Suppressor macrophage treated with lipopolysaccharide for 1 hour (primary cell): ENCODE measurements at places on chromosomes 2 and 18.
A peak's percentile ranks its signal among the peaks of the same experiment; 100 is the strongest.

GRCh38 chr2:70643715-70644114, 90.1 kb upstream of the TGFA start:
- DNase-seq = peak; percentile 15

DNA sequence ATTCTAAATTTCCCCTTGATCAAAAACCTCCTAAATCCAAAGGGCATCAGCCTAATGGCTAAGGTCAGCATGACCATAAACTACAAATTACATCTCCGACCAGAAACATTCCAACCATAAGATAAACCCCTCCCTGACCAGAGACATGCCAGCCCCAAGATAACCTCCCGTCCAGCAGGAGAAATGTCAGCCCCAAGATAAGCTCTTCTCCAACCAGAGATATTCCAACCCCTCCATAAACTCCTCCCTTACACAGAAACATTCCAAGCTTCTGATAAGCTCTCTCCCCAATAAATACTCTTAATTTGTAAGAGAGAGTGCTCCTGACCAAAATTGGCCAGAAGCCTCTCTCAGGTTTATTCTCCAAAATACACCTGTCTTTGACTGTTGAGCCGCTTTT, 274.0 kb downstream of the RNF152 start:
- no peak for DNase-seq

DNA sequence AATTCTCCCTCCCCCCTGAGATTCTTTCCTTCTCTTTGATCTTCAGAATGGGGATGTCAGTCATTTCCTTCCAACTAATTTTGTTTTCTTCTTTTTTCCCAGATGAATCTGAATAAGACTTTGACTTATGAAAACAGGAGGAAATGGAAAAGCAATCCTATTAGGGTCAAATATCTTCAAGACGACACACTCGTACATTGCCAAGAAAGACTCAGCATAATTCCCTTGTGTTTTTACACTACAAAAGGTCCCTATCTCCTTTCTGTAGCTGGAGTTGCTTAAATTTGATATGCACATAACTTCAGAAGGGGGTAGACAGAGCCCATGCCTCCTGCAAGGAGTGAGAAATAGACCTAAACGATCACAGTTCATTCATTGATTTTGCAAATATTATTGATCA, 230.3 kb upstream of the RBBP8 start:
- DNase-seq = no peak

- DNase-seq = no peak
Measured at GRCh38 chr18:21293479-21293878, 51.4 kb downstream of the GREB1L start.

DNA sequence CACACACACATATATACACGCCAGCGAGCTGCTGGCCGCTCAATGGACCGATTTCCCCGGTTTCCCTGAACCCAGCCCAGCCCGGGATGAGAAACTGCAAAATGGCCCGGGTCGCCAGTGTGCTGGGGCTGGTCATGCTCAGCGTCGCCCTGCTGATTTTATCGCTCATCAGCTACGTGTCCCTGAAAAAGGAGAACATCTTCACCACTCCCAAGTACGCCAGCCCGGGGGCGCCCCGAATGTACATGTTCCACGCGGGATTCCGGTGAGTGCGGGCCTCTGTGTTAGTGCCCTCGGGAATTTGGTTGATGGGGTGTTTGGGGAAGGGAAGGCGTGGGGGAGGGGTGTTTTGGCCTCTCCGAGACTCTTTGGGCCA, 392 bp downstream of the ST8SIA3 start:
- DNase-seq = no peak

GRCh38 chr18:13276530-13277520, 58.3 kb downstream of the LDLRAD4 start:
- no peak for DNase-seq

DNA sequence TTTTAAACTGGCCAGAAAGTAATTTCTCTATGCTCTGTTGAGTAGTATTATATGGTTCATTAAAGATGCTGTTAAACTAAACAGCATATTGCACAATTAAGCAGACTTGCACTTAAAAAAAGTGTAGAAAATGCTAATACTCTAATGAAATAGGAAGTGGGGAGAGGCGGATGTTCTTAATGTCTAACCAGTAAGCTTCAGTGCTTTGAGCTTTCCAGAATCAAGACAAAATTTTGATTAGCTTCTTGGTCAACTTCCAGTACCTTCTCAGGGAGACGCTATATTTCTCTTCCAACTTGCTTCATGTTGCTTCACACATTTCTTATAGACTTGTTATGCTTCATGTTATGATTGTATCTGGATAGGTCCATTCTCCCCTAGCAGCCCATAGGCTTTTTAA, 89.1 kb downstream of the MAP2 start:
- DNase-seq = no peak

GRCh38 chr18:56245866-56246580, 392.4 kb downstream of the TXNL1 start:
- DNase-seq = no peak

GRCh38 chr18:76687304-76687962, 134.9 kb upstream of the ZNF236 start:
- peak; percentile 81 for DNase-seq

GRCh38 chr2:66346231-66346664, 88.7 kb upstream of the MEIS1 start:
- DNase-seq = no peak

DNA sequence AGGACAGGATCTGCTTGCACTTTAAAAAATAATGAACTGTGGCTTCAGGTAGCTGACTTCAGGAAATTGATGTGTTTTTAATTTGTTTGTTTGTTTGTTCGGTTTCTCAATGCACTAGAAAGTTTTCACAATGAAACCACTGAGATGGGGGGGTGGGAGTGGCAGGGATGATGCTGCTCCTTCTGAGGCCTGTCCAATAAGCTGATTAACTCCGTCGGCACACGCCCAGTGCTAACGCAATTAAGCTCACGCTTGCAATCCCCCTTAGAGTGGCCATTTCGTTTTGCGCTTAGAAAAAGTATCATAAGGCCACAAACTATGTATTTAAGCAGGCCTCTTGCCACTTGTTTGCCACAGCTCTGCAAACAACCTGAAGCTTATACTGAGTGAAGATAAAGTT, 12.5 kb upstream of the GPR39 start:
- DNase-seq = no peak

GRCh38 chr18:36460854-36461253, 163.3 kb downstream of the FHOD3 start:
- DNase-seq = no peak

DNA sequence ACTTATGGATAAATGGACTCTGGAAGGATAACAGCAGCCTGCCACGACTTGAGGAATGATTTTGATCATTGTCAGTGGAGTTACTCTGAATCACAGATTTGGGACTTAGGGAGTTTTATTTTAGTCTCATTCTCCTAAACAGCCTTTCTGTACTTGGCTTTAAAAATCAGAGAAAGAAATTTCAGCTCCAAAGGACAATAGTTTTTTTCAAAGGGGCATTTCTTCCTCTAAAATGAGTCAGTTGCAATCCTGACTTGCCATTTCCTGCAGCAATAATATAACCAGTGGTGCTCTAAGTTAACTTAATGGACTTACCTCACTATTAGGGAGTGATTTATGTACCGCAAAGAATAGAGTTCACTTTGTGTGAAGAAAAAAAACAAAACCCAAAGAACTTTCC, 35.1 kb upstream of the MTX2 start:
- DNase-seq = no peak

DNA sequence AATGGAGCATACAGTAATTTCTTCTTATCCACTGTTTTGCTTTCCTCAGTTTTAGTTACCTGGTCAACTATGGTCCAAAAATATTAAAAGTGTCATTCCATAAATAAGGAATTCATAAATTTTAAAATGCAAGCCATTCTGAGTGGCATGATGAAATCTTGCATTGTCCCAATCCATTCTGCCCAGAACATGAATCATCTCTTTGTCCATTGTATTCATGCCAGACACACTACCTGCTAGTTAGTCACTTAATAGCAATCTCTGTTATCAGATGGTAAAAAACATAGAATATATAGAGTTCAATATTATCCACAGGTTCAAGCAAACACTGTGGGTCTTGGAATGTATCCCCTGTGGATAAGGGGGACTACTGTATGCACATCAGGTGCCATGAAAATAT, 872.2 kb upstream of the NXPH2 start:
- no peak for DNase-seq

DNA sequence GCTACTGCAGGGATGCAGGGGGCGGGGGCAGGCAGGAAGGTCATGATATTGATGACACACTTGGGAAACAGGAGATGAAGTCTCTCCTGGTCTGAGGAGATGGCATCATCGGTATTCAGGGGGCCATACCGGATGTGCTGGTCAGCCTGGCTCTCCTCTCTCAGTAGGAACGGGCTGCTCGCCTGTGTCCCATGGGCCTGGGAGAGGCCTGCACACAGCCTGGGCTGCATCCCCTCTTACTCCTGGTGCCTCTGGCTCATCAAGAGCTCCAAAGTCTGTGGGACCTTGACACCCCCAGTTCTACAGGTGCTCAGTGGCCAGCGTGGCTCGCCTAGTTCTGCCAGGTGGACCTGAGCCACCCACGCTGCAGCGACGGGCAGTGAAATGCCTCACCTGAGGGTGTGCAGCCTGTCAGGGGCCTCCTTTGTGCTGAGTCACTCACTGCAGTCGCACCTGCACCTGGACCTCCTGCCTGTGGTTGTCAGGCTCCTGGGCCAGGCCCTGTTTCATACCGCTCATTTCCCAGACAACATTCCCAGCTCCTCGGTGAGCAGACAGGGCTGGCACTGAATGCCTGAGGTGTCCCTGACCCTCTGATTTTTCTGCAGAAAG, 18.6 kb upstream of the CNDP1 start:
- DNase-seq = no peak

DNA sequence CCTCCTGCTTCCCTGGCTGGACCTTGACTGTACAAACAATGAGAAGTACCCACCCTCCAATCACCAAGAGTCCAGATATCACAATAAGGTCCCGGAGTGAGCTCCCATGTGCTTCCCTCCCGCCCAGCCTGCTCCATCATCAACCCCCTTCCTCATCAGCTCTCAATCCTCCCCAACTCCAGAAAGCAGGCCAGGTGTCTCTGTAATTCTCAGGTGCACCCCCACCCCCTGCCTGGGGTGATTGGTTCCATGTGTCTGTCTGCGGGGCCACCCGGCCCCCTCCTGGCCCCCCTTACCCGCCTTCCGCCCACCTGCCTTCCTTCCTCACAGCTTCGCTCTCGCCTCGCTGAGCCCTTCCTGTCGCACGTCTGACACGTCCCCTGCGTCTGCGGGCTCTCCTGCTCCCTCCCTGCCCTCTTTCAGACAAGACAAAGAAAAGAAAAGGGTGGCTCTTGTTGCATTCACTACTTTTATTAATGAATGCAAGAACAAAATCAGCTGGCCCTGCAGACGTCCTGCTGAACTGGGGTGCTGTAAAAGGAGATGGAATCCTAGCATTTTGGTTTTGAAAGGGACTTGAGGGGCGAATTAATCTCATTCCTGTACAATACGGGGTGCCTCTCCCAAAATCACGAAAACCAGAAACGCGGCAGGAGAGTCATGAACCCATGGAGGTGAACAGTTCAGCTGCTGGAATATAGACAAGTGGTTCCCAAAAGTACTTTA, 26.5 kb upstream of the IGFBP2 start:
- DNase-seq = no peak

- peak; percentile 30 for DNase-seq
Measured at GRCh38 chr2:74499267-74499939, at the start of gene LBX2. TSS of gene LBX2 (minus strand) at chr2:74499603. CDS start at chr2:74499537, 66 bp downstream.

- DNase-seq = peak; percentile 5
Measured at GRCh38 chr18:49531678-49532153, 30.1 kb upstream of the LIPG start.

GRCh38 chr18:13889671-13890070, 25.7 kb downstream of the MC2R start:
- no peak for DNase-seq

DNA sequence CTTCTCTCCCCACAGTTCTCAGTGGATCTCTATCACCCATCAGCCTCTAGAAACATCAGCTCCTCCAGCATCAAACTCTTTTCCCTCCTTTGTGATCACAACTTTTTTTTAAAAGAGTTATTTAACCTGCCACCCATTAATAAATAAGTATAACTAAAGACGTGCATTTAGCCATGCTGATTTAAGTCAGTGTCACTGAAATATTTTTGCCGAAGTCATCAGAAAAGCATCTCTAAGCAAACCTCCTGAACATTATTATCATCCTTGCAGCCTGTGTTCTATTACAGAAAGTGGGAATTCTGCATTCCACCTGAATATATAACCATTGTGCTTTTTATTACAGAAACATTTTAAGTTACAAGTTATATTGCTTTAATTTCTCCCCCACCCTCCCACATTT, 106.2 kb upstream of the ARHGAP28 start:
- no peak for DNase-seq

DNA sequence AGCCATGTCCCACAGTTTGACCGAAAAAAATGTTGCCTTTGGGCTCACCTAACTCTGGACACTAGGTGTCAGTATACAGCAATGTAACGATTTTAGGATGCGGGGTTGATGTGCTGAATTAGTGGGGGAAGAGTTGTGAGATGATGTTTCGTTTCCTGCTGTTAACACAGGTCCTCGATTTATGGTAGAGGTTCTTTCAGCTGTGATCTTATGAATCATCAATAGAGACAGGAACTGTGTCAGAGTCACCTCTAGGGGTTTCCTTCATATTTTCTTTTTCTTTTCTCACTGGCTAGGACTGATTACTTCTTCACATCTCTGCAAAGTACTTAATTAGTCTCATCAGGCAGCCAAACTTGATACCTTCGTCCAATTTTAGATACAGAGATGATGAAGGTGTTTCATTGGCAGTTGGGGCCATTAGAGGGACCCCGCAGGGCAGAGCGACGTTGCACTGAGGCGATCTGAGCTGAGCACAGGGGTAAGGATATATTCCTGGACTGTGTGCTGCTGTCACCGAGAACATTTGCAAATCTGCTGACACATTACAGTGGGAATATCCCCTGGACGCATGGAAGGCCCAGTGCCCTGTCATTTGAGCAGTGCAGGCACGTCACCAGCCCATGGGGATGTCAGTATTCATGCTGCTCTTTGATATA, 10.2 kb upstream of the MMADHC start:
- peak; percentile 84 for DNase-seq

DNA sequence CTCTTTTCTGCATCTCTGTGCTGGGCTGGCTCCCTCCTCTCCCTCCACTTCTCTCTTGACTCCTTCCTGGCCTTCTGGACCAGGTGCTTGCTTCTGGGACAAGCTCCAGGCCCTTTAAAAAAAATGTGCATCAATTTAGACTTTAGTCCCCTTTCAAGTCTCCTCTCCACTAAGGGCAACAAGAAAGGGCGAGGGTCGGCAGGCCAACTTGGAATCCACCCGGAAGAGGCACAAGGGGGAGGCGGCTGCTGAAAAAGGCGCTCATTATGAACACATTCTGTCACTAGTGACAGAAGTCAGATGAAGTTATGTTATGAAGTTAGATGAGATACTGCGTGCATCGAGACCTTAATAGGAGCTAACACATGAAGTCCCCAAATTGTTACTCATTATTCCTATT, 13.6 kb upstream of the RHOB start:
- no peak for DNase-seq

GRCh38 chr2:42077343-42077742, 29.5 kb downstream of the PKDCC start:
- no peak for DNase-seq

DNA sequence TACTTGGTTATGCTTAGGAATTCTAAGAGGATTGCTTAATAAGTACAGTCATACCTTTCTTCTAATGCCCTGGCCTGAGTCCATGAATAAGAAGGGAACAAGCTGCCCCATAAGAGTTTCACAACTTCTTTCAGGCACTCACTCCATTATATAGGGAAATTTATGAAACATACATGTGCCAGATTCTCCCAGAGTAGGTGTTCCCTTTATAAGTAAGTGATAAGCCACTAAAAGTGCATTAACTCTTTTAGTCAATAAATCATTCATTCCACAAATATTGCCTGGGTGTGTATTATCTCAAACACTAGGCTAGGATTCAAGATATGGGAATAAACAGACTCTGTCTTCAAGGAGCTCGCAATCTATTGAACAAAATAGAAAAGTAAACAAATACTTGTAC, 84.5 kb upstream of the RBBP8 start:
- no peak for DNase-seq
